ENCODE measurements at places on chromosomes 12 and 14.
A peak's percentile ranks its signal among the peaks of the same experiment; 100 is the strongest.

GRCh38 chr12:53572134-53572758 is 53.9 kb downstream of the ATF7 start:
- no peak for DNase-seq

DNA sequence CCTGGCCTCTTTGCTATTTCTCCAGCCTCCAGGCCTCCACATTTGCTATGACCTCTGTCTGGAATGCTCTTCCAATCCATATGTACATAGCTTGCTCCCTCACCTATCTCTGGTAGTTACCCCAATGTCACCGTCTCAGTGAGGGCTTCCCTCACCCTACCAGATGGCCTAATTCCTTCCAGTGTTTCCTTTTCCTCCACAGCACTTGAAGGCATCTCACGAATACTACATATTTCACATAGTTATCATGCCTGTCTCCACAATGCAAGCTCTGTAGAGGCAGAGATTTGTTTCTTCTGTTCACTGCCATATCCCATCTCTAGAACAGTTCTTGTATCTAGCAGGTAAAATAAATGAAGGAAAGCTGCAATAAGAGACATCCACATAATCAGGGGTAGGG is 21.3 kb upstream of the HSP90B1 start:
- no peak for DNase-seq

DNA sequence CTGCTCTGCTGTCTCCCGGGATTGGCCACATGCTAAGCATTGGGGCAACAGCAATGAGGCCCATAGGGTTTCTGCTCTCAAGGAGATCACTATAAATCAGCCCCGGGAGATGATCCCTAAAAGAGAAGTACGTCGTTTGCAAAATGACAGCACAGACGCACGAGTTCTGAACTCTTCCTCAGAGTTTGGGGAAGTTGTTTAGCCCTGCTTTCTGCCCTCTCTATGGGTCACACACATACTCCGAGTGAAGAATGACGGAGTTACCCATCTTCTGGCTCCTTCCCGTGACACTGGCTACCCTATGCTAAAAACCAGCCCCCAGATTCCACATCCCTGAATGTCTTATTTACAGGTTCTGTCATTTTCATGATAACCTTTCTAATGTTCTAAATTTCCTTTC is 258.0 kb upstream of the PLEKHG7 start:
- DNase-seq, result no peak

- no peak for DNase-seq
Observed at GRCh38 chr14:76887191-76887590, 61.0 kb downstream of the LRRC74A start.

DNA sequence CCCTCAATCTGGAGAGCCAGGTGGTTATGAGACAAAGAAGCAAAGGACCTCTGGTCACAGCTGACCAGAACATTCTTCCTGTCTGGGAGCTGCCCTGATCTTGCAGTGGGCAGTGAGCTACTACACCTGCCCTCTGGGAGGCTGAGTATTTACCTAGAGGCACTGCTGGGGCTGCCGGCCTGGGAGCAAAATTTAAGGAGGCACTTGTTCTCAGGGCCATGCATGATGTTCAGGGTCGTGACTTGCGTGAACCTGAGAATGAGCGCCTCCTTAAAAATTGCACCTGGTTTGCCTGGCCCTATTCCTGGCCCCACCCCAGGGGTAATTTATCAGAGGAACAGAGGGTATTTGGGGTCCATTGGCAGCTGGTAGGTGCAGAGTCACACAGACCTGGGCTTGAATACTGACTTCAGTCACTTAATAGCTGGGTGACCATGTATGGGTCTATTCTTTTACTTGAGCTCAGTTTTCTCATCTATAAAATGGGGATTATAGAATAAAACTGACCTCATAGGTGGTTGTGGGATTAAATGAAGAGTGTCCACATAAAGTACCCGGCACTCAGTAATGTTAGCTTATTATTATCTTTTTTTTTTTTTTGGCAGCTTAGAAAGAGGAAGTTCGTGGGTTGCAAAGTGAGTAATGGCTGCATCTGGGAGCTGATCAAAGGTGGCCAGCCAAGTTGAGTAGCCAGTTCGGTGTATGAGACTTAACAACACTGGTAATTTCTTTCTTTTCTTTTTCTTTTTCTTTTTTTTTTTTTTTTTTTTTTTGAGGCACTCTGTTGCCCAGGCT is 107.4 kb upstream of the MED13L start:
- DNase-seq, result no peak

DNA sequence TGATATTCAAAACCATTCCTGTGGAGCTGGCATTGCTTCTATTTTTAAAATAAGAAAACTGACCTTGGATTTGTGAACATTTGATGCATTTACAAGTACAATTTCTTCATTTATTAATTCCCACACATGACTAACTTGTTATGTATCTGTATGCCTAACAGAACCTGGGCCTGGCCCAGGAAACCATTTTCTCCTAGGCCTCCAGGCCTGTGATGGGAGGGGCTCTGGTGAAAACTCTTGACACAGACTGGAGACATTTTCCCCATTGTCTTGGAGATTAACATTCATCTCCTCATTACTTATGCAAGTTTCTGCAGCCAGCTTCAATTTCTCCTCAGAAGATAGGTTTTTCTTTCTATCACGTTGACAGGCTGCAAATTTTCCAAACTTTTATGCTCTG is 42.0 kb downstream of the GLIPR1L2 start:
- DNase-seq, result no peak

DNA sequence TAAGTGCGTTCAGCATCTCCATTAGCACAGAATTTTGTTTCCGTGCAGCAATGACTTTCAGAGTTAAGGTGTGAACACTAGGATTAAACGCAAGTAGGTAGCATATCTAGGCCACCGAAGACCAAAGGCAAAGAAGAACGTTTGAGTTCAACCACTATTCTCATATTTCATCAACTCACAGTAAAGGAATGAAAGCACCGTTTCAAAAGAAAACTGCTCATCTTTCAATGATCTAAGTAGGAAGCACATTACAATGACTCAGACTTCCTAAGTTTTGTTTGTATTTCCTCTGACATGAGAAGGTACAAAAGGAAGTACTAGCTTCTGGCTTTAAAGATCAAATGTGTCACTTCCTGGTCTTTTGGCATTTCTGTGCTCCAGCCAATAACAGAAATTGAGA is 57.6 kb downstream of the ACADS start:
- no peak for DNase-seq

DNA sequence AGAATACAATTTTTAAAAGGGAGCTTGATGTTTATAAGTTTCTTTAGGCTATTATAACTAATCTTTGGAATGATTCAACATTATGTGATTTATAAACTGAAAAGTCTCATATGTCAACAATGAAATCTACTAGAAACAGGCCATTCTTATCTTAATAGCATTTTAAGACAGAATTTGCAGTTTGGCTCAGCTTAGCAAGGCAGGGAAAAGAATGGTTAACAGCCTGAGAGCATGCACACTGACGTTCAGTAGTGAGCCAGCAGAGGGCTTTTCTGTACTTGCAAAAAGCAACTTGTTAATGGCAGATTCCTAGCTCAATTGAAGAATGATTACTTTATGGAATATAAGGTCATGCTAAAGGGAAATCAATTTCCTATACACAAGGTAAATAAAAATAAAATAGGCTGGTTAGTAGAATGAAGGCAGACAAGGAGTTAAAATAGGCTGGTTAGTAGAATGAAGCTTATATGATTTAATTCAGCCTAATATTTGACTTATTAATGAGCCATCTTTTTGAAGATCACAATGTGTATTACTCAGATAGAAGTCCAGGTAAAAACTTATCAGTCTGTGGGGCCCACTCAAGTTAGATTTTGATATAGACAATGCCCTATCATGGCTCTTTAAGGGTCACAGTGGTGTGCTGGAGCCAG is 95.9 kb downstream of the OTOGL start:
- DNase-seq, result no peak

- peak; percentile 25 for DNase-seq
Observed at GRCh38 chr12:41681898-41682297, 462.8 kb downstream of the GXYLT1 start.

GRCh38 chr14:96519970-96520369 is 17.8 kb downstream of the PAPOLA start:
- DNase-seq, result no peak

- DNase-seq, result no peak
Observed at GRCh38 chr12:112350593-112351592, 31.3 kb downstream of the HECTD4 start.

GRCh38 chr14:93064411-93065271 is 51.1 kb downstream of the ITPK1 start:
- DNase-seq, result no peak

GRCh38 chr12:48818831-48819590 is 715 bp downstream of the CACNB3 start:
- DNase-seq, result peak; percentile 65

DNA sequence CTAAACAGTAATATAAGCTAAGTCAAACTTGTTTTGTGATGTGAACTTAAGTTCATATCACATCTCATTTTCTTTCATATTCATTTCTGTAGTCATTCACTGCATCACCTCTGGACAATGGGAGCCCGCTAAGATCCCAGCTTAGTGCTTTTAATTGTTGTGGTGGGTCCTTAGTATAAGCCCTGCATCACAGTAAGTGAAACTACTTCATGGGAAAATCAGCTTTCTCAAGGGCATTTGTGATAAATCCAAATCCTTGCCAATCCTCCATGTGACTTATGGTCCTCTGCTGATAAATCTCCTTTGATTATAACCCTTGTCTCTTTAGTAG is 98.3 kb downstream of the PLEKHA5 start:
- DNase-seq, result no peak

GRCh38 chr12:82182601-82183190 is 175.5 kb downstream of the CCDC59 start:
- DNase-seq, result no peak

GRCh38 chr12:108305520-108305919 is 33.6 kb downstream of the CMKLR1 start:
- no peak for DNase-seq

DNA sequence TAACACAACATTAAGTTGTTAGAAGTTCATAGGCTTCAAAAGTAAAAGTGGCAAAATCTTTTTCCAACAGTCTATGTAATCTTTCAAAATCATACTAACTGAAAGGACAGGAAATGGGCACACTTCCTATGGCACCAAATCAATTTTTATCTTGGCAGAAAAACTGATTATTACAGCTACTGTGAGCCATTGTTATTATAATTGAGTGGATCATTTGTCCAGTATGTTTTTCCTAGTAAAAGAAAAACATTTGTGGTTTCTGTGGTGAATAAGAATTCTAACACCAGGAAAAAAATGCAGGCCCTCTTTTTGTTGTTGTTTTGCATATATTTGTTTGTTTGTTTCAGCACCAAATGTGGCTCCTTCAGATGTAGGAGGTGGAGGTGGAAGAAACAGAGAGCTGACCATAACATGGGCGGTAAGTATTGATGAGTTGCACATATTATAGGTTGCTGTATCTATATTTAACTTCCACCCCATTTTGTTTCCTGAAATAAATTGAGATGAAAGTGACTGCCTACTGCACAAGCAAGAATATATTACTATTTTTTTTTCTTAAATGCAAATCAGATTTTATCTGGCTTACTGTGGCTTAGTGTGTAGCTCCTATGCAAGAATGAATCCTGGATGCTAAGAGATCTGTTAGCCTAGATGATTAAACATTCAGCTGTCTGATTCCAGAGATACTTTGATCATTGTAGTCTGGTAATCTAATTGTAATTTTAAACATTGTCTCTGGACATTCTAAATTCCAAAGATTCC is 174.1 kb upstream of the PDZRN4 start:
- DNase-seq, result no peak

- no peak for DNase-seq
Observed at GRCh38 chr14:69625299-69626131, 14.1 kb downstream of the SUSD6 start.

- peak; percentile 27 for DNase-seq
Observed at GRCh38 chr12:52838609-52839435, 4.7 kb upstream of the KRT79 start.

Measured in glutamatergic neuron (in vitro differentiated cells).